MCF 10A (cell line): ENCODE measurements at places on chromosomes 11 and 22. TPM values are rescaled to one million over a fixed set of nuclear protein-coding genes. Genes with fewer than 3 reads are reported as not detected.

Gene CARNS1
- 0.07 TPM in 1 of 2 replicates, not detected in the other for total RNA-seq

Gene LGALS12
- not detected in 2 replicates for total RNA-seq

Gene PLA2G3
- total RNA-seq = not detected in 2 replicates

Gene MUC5AC
- total RNA-seq = not detected in 2 replicates

Gene NOX4
- total RNA-seq = not detected in 2 replicates

Gene PACSIN2
- total RNA-seq = 66.5 and 67.3 TPM in 2 replicates

- H3K4me3 ChIP-seq = no peak overlapping the region
- H3K27ac ChIP-seq = no peak overlapping the region
- no peak for DNase-seq
- peaks cover 10% of the 10 kb centered on the region for H3K27me3 ChIP-seq
- H3K4me1 ChIP-seq = peaks cover 6% of the 10 kb centered on the region
These were observed 810 bp upstream of the HBB start for GRCh38 chr11:5227681-5228080.

DNA sequence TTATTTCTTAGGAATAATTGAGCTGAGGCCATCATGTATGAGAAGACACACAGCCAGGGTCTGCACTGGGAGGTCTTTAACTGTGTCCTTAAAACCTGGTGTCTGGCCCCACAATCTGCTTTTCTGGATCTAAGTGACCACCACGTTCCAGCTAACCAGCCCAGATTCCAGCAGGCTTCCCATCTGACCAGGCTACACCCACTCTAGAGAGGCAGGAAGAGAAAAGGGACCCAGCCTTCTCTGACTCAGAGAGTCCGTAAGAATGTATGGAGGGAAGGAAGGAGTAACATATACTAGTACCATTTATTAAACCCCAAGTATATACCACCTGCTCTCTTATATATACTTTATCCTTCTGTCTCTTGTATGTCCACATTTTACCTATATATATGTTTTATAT lies 80.1 kb downstream of the LDLRAD3 start:
- DNase-seq = peak; percentile 24
- H3K27me3 ChIP-seq = no peaks in the 10 kb centered on the region
- peaks cover 39% of the 10 kb centered on the region for H3K4me1 ChIP-seq
- H3K36me3 ChIP-seq = peaks cover 24% of the 10 kb centered on the region
- no peak overlapping the region for H3K4me3 ChIP-seq
- no peak overlapping the region for H3K27ac ChIP-seq

DNA sequence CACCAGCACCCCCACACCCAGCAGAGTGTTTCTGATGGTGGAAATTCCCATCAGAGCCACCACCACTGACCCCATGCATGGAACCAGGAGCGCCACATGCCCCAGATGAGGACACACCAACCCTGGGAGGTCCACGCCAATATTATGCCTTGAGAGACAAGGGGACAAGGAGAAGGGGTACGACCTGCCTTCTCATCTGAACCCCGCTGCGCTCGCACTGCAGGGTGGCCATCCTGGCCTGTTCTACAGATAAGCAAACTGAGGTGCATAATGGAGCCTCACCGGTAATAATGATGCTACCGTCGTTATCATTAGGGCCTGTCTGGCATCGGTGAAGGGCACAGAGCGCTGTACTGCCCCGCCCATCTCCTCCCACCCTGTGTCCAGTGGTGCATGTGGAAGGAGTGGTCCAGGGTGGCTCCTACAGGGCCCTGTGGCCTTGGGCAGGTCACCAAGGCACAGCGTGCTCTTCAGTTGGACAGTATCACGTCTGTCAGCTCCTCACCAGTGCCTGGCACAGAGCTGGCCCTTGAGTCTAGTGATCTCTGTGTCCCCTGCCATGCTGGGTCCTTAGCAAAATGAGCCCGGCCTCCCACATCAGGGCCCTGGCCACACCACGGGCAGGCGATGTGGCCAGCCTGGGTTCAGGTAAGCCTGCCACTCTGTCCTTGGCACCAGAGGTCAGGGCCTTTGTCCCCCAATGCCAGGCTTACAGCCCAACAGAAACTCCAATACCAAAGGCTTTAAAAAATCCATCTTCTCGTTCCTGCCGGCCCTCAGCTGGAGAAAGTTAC lies 92.2 kb downstream of the PHF21B start:
- no peaks in the 10 kb centered on the region for H3K36me3 ChIP-seq
- H3K27me3 ChIP-seq = no peaks in the 10 kb centered on the region
- no peak overlapping the region for H3K4me3 ChIP-seq
- H3K4me1 ChIP-seq = no peaks in the 10 kb centered on the region
- H3K27ac ChIP-seq = no peak overlapping the region

DNA sequence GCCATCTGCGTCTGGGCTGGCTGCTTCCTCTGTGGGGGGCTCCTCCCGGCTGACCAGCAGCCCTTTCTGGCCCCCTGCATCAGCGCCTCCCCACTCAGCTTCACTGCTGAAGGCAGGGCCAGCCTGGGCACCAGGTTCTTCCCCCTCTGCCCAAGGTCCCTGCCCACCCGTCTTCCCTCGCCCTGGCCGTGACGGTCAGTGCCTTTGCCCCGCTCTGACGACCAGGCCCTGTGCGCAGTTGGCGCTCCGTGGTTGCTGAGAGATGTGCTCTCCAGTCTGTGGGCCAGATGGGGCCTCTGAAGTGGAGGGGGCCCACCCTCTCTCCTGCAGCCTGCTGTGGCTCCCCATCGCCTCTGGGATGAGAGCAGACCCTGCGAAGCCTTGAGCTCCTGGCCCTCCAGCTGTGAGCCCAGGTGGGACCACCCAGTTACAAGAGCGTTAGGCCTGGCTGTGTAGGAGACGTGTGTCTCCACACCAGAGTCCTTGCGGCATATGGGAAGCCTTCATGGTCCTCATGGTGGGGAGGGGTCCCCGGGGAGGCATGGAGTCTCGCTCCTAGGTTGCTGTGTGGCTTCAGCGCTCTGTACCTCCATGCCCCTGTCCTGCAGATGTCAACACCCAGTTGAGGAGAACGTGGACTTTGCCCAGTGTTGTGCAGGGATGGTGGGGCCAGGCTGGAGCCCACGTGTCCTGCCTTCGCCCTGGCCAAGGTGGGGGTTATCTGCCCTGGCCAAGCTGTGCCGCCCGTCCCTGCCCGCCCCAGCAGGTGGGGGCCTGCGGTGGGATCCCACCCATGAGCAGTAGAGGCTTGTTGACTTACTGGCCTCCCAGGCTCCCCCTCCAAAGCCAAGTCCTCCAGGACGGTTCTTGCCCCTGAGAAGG lies 14.2 kb downstream of the LRP5 start:
- H3K4me3 ChIP-seq = no peak overlapping the region
- no peaks in the 10 kb centered on the region for H3K27me3 ChIP-seq
- peaks cover 11% of the 10 kb centered on the region for H3K4me1 ChIP-seq
- no peak for DNase-seq
- H3K36me3 ChIP-seq = no peaks in the 10 kb centered on the region

DNA sequence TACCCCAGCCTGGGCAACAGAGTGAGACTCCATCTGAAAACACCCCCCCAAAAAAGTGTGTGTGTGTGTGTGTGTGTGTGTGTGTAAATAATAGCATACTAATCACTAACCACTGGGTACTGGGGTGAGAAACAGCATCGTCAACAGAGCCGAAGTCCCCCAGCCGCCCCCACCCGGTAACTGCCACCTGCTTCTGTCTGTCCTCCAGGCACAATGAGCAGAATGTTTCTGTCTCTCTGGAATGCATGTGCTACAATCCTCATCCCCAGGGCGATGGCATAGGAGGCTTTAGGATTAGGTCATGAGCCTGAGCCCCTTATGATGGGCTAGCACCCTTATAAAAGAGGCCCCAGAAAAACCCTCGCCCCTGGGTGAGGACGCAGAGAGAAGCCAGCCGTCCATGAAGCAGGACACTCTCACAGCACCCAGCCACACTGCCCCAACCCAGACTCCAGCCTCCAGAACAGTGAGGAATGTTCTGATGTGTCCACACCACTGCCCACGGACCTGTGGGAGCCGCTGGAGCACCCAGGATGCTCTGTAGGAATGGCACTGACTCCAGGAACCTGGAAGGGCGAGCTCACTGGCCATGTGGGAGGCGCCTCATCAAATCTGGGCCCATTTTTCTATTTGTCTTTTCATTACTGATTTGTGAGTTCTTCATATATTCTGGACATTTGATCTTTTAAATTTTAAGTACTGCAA lies 9.9 kb downstream of the TTLL8 start:
- peaks cover 8% of the 10 kb centered on the region for H3K27me3 ChIP-seq
- no peaks in the 10 kb centered on the region for H3K36me3 ChIP-seq
- no peaks in the 10 kb centered on the region for H3K4me1 ChIP-seq

- no peak for DNase-seq
- no peak overlapping the region for H3K4me3 ChIP-seq
- H3K27me3 ChIP-seq = no peaks in the 10 kb centered on the region
- peaks cover 6% of the 10 kb centered on the region for H3K36me3 ChIP-seq
These were observed 11.0 kb downstream of the PTPRJ start for GRCh38 chr11:47991266-47991830.

DNA sequence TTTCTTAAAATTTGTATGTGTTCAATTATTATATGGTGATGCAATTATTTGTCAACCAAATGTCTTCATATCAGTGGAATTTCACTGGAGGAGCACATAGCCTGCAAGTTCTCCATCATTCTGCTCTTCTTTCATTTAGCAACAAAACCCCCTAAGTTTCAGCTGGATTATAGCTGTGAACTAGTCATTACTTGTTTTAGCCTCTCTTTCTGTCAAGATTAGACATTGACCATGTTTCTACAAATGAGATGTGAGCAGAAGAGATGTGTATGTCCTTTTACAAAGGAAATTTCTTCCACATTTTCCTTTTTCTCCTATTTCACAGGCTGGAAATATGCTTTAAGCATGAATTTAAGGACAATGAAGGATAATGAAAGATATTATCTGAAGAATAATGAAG lies 9.2 kb upstream of the NOX4 start:
- H3K4me3 ChIP-seq = no peak overlapping the region
- no peak for DNase-seq
- peaks cover 86% of the 10 kb centered on the region for H3K27me3 ChIP-seq
- no peaks in the 10 kb centered on the region for H3K36me3 ChIP-seq
- H3K4me1 ChIP-seq = no peaks in the 10 kb centered on the region

DNA sequence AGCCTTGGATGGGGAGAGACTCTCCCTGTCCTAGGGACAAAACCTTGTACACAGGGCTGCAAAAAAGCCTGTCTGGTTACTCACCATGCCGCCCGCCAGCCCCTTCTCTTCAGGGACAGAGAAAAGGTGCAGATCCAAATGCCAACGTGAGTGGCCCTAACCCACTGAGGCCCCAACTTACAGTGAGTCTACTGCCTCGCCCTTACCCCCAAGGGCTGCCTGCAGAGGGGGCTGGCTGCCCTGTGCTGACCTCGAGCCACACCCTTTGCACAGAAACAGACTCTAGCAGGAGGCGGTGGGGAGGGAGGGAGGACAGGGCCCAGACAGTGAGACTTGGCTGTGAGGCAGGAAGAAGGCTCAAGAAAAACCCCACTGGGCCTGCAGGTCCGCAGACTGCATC lies 13.6 kb upstream of the CHST1 start:
- no peaks in the 10 kb centered on the region for H3K27me3 ChIP-seq
- no peak overlapping the region for H3K27ac ChIP-seq
- no peak overlapping the region for H3K4me3 ChIP-seq
- no peaks in the 10 kb centered on the region for H3K36me3 ChIP-seq
- H3K4me1 ChIP-seq = no peaks in the 10 kb centered on the region
- DNase-seq = no peak

DNA sequence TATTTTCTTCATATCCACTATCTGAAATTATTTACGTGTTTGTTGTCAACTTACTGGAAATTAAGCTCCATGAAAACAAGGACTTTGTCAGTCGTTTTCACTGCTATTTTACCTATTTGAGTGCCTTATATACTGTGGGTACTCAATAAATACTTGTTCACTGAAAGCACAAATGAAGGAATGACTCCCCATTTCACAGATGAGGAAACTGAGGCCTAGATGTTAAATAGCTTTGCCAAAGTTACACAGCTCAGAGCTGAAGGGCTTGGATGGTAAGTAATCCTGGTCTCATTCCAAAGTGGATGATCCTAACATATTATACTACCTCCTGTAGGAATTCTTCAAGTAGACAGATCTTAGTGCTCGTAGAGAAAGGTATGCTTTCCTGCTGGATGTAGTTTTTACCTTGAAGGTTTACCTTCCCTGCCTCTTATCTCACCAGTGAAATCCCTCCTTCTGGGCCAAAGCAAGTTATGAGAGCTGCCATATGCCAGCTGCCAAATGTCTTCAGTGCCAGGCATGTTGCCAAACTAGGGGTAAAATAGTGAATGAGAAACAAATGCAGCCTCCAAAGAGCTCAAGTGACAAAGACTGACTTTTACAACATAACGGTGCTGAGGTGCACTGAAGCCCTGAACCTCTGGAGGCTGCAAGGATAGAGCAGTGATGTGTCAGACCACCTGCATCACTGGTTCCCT lies 129.7 kb downstream of the TRIM44 start:
- peaks cover 52% of the 10 kb centered on the region for H3K4me1 ChIP-seq
- no peak overlapping the region for H3K27ac ChIP-seq
- peaks cover 24% of the 10 kb centered on the region for H3K36me3 ChIP-seq
- DNase-seq = peak; percentile 30

DNA sequence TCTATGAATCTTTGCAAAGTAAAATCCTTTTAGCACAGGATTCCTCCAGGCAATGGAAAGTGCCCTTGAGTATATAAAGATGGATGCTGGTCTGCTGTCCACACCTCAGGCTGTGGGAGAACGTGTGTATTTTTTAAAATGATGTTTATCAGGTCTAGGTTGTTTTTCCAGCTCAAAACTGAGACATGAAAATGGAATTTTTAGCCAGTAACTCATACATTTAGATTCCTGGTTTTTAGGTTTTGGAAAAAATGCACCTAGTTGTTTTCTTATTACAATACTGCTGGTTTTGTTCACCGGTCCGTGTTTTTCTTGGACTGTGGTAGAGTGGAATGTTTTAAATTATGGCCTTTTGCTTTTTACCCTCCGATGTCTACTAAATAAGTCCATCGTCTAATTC lies 554.7 kb downstream of the SOX6 start:
- no peak for DNase-seq
- H3K36me3 ChIP-seq = no peaks in the 10 kb centered on the region
- no peaks in the 10 kb centered on the region for H3K27me3 ChIP-seq

GRCh38 chr11:116895048-116895757 lies 57.8 kb upstream of the APOA1 start:
- H3K4me1 ChIP-seq = no peaks in the 10 kb centered on the region
- no peaks in the 10 kb centered on the region for H3K27me3 ChIP-seq
- DNase-seq = no peak
- no peak overlapping the region for H3K4me3 ChIP-seq

DNA sequence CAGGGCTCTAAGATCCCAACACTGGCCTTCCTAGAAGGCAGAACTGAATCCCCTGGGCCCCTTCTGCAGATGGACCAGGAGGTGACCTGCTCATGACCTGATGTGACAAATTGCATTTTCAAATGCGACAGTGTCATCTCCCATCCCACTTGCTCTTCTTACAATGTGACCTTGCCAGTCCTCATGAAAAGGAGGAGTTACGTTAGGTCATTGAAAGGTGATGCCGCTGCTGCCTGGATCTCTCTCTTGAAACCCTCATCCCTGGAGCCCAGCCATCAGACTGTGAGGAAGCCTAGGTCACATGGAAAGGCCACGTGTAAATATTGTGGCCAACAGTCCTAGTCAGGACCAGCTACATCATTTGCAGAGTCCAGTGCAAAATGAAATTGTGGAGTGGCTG lies 5.7 kb upstream of the C1QTNF4 start:
- DNase-seq = no peak
- H3K27me3 ChIP-seq = peaks cover 13% of the 10 kb centered on the region
- no peaks in the 10 kb centered on the region for H3K4me1 ChIP-seq
- H3K27ac ChIP-seq = no peak overlapping the region
- no peaks in the 10 kb centered on the region for H3K36me3 ChIP-seq

GRCh38 chr22:39873965-39874364 lies 19.6 kb downstream of the ENTHD1 start:
- peaks cover 42% of the 10 kb centered on the region for H3K27me3 ChIP-seq
- H3K27ac ChIP-seq = no peak overlapping the region
- H3K4me3 ChIP-seq = no peak overlapping the region
- no peaks in the 10 kb centered on the region for H3K4me1 ChIP-seq
- no peak for DNase-seq
